ENCODE measurements at places on chromosomes 3 and 15.
A peak's percentile ranks its signal among the peaks of the same experiment; 100 is the strongest.

GRCh38 chr15:60349589-60349988 is 48.2 kb downstream of the ANXA2 start:
- DNase-seq = no peak

DNA sequence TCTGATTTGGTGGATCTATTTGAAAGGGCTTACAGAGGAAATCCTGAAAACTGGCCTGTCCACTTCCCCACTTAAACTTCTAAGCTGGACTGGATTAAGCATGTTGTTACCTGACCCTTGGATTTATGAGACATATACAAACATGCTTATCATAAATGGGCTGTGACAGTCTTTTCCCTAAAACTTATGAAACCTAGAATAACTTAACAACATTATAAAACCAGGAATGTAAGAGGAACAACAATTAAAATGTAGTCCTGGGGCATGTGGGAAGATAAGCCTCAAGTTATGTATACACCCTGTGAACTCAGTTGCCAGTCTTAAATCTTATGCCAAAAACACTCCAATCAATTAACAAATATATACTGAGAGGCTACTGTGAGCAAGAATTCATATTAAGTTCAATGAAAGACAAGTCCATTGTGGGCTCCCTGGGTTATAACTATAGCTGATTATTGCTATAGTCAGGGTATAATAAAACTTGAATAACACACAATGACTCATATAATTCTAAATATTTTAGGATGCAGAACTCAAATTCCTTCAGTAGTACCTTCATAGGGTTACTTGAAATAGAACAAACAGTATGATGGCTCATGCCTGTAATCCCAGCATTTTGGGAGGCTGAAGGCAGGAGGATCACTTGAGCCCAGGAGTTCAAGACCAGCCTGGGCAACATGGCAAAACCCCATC is 87.2 kb upstream of the PPIB start:
- peak; percentile 21 for DNase-seq

GRCh38 chr3:144737281-144737680 is 765.7 kb downstream of the DIPK2A start:
- DNase-seq = no peak

DNA sequence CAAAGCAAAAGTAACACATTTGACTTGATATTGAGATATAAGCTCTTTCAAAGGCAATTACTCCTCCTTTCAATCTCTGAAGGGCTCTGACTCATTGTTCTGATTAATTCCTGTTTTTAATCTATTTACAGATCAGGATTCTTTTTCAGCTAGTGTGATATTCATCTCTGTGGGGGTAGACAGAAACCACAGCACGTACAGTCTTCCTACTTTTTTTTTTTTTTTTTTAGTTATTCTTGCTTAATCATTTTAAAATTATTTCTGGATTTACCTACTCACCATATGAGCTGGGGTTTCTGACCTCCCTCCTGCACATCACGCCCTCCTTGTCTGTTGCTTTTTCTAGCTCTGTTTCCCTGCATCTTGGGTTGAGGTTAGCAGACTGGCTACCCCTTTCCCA is 1.4 kb downstream of the CNTN3 start:
- peak; percentile 63 for DNase-seq

- no peak for DNase-seq
Observed at GRCh38 chr3:55169161-55169560, 241.3 kb upstream of the LRTM1 start.

- peak; percentile 29 for DNase-seq
Observed at GRCh38 chr3:138412821-138413551, 21.4 kb upstream of the ESYT3 start.

GRCh38 chr3:47004369-47005211 is 25.1 kb downstream of the NBEAL2 start:
- DNase-seq = no peak

GRCh38 chr15:64525828-64526530 is 65.6 kb downstream of the ZNF609 start:
- DNase-seq = no peak
